Natural killer cell treated with Interleukin-12 subunit alpha and Interleukin-12 subunit beta and Interleukin-15 and Interleukin-18, amount 100 ng/mL, for 72 hours (primary cell): ENCODE measurements at places on chromosomes 5 and 9. TPM values are rescaled to one million over a fixed set of nuclear protein-coding genes. Genes with fewer than 3 reads are reported as not detected.

- DNase-seq = no peak
Observed at GRCh38 chr9:70080481-70081119, 37.0 kb downstream of the MAMDC2 start.

- no peak for DNase-seq
Observed at GRCh38 chr9:100714372-100715099, 136.7 kb downstream of the CAVIN4 start.

- no peak for DNase-seq
Observed at GRCh38 chr5:141547921-141548320, 59.0 kb downstream of the PCDHGC5 start.

Gene POU4F3
- not detected for total RNA-seq

- DNase-seq = no peak
Observed at GRCh38 chr5:10896016-10896415, 135.0 kb upstream of the DAP start.

DNA sequence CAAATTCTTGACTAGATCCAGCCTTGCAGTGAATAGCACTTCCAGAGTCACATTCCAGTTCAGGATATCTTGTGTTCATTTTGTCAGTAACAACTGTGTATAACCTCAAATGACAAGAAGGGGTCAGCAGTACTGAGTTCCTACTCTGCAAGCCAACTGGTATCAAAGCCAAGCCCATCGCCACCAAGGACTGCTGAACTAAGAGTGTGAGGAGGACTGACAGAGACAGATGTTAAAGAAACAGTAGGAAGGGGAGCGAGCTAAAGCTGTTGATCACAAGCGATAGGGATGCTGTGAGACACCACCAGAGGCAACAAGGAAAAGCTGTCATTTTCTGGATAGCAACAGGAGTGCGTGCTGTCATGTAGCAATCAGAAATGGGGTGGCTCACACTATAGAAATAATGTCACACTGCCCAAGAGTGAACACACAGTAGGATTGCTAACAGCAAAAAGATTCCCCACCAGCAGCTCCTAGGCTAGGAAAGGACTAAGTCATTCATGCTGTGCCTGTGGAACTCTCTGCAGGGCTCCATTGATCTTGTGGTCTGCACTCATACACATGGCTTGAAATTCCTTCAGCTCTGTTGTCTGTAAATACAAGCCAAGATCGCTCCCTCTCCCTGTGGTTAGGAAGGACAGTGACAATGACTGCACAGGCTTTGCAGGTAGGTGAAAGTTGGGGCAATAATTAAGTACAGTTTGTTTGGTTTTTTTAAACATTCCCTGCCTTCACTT lies 658.6 kb downstream of the NR2F1-AS1 start:
- DNase-seq = no peak

DNA sequence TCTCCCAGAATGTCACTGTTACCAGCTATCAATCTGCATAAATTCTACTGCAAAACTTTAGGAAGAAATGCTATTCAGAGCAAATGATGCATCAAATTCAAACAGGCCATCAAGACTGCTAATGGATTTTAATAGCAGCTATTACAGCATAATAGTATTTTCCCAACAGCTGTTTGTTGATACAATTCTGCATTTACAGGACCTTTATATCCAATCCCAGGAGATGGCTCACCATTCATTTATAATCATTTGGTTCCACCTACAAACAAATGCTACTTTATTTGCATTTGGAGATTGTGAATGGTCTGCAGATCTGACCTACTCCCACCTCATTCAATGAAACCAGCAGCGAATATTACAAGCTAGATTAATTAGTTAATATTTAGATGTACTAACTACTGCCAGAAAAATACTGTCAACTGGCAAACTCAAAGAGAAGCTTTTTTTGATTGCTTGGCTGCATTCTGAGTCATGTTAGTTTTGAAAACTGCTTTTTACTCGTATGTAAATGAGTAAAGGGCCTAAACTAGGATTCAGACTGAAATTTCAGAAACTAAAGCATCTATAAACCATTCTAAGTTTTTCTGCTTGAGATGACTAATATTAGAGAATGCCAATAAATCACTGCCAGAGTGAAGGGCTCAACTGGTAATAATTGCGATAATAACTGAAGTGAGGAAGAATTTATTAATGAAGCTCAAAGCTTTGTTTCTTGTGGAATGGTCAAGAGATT lies 7.1 kb upstream of the PCA3 start:
- no peak for DNase-seq

DNA sequence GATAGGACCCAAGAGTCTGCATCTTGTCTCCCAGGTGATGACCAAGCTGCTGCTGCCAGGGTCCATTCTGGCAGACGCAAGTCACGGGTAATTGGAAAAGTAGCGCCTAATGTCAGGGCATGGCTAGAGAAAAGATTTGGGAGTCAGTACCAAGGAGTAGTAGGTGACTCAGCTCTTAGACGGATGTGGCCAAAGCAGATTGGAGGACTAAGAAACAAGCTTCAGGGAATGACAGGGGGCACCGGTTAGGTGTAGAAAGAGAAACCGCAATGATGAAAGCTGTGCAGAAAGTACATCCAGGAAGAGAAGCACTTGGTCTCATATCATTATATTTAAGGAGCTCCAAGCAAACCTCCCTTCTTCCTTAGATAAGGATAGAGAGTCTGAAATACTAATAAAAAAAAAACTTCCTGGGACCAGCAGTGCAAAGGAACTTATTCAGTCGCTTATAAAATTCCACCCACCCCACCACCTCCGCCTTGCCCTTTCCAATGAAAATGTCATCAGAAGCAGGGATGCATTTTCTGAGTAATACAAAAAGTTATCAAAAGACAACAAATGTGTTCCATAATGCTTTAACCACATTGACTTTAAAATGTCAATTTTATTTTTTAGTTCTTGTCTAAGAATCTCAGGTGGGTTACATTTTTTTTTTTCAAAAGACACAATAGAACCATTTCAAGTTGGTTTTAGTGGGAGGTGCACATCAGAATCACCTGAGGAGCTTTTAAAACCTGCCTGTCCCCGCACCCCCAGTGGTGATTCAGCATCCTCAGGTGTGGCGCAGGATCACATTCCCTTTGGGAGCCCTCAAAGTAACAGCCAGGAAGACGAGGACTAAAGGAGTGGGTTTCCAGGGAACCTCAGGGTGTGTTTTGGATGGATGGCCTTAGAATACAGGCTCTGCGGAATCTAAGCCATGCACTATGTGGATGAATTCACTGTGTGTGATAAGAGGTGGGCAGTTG lies 31.2 kb downstream of the PTPN3 start:
- no peak for DNase-seq

Gene TYRP1
- total RNA-seq = not detected

Gene SLC6A7
- total RNA-seq = not detected

DNA sequence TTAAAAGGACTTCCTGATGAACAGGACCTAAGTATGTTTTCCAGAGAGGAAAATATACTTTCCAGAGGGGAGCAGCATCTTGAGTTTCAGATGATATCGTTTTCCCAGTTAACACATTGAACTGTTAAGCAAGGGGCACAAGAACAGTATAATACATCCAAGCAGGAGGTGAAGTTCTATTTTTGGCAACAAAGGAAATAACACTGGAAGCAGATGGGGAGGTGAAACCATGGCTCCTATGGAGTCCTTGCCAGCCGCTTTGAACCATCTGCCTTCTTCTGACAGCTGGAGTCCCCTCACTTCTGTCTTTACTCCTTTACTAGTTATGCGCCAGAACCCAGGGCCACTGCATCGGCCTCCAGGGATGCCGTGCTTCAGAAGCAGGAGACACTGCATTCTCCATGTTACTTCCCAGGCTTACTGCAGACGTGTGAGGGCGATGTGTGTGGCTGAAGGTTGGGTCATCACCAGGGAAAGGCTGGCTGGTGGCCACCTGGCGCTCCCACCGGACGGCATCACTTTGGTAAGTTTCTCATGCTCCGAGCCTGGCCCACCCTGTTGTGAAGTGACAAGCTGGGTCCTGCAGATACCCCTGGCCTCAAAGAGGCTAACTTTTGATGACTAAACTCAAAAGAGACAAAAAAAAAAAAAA lies 77.8 kb downstream of the TTLL11 start:
- DNase-seq = no peak

- no peak for DNase-seq
Observed at GRCh38 chr5:103207653-103208052, 50.9 kb upstream of the MACIR start.

Gene OBP2B
- total RNA-seq = not detected

- no peak for DNase-seq
Observed at GRCh38 chr5:124111886-124112285, 599.9 kb downstream of the CSNK1G3 start.

DNA sequence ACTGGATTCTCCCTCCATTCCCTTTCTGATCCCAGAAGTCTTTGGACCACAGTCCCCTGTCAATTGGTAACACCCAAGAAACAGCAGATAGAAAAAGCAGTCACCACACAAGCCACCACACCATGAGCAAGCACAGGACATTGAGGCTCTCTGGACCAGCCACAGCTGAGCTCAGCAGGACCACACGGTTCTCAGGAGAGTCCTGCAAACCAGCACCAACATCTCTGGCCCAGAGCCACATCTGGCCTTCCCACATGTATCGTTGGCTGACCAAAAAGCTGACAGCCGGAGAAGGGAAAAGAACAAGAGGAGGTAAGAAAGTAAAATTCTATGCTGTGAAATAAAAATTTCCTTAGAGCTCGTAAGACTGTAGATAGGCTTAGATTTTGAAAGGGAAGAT lies 56.7 kb downstream of the KLHL3 start:
- DNase-seq = no peak

DNA sequence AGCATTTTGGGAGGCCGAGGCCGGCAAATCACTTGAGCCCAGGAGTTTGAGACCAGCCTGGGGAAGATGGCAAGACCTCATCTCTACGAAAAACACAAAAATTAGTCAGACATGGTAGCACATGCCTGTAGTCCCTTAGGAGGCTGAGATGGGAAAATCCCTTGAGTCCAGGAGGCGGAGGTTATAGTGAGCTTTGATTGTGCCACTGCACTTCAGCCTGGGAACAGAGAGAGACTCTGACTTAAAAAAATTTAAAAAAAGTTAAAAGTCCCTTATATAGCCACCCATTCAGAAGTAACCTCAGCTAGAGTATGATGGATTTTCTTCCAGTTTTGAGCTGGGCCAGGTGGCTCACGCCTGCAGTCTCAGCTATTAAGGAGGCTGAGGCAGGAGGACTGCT lies 72.4 kb downstream of the UGCG start:
- no peak for DNase-seq

DNA sequence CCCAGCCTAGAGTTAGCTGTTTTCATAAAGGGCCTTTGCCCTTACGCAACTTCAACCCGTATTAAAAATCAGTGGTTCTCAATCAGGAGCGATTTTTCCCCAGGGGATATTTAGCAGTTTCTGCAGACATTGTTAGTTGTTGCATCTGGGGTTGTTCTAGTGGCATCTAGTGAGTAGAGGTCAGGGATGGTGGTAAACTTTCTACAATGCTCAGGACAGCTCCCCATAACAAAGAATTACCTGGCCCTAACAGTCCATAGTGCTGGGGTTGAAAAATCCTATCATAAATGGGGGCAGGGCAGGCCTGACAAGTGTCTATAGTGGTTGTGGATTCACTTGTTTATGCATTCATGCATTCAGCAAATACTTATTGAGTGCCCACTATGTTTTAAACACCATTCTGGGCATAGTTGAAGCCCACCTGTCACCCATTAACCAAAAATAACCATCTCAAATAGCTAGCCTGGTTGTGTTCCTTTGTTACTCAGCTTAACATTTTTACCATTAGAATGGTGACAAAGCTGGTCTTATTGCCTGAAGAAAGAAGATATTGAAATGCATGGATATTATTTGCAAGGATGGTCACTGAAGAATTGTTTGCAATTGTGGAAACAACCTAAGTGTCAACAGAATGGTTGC lies 15.9 kb upstream of the FGF1 start:
- no peak for DNase-seq

DNA sequence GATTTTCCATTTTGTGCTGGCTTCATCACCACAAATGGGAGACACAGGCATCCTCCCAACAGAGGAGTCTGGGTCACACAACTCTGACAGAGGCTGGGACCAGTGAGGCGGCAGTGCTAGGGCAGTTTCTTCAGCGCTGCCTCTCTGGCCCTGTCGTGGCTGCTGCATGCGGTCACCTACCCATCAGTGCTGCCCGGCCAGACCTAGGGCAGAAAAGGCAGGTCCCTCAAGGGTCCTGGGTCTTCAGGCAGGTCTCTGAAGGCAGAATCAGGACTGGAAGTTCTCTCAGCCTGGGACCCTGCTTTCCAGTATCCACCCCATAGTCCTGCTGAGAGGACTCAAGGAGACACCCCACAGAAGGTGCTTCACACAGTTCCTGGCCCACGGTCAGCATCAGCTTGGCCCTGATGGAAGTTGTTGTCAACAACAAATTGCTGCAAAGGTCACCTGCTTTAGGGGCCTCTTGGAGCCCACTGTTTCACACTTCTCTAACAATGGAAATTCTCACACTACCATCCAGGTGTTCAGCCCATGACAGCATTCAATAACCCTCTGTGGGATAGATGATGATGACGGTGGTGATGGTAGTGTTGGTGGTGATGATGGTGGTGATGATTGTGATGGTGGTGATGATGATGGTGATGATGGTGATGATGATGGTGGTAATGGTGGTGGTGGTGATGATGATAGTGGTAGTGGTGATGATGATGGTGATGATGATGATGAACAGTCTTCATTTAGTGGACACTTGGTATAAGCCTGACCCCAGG lies 146.4 kb upstream of the PPP1R26 start:
- DNase-seq = no peak

Gene TRPM3
- not detected for total RNA-seq

GRCh38 chr5:24923400-24923799 lies 278.6 kb upstream of the CDH10 start:
- no peak for DNase-seq

Gene PPP1R26
- total RNA-seq = 3.7 TPM

DNA sequence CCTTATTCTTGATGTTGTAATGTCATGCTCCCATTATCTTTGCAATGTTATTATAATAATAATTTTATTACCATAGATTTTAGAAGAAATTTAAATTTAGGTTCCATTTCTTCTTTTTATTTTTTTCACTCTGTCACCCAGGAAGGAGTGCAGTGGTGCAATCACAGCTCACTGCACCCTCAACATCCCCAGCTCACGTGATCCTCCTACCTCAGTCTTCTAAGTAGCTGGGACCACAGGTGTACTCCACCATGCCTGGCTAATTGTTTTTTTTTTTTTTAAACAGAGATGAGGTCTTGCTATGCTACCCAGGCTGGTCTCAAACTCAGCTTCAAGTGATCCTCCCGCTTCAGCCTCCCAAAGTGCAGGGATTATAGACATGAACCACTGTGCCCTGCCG lies 11.9 kb downstream of the ZFR start:
- DNase-seq = no peak
